ENCODE measurements at places on chromosomes 16 and 17.

GRCh38 chr17:2346475-2346874 is 9.2 kb downstream of the SGSM2 start:
- no peak for DNase-seq

- no peak for DNase-seq
These were observed 10.4 kb downstream of the TP53I13 start for GRCh38 chr17:29578626-29579485.

- DNase-seq, result peak; percentile 60
These were observed 1.7 kb upstream of the MAZ start for GRCh38 chr16:29804455-29805231.

DNA sequence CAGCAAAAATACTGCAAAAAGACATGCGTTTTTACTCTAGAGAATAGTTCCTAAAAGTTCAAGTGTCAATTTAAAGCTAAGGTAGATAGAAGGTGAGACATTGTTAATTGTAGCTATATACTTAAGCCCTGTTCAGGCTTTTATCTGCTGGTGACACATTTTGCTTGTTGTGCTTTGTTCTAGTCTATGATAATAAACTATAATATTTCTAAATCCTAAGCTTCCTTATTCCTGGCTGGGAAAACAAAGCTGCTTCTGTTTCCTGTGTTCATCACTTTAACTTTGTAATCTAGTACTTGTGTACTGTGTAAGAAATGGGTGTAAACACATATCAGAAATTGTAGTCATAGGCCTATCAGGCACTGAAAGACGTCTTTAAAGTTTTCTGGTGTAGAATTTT is 77.3 kb downstream of the EFCAB13 start:
- no peak for DNase-seq

DNA sequence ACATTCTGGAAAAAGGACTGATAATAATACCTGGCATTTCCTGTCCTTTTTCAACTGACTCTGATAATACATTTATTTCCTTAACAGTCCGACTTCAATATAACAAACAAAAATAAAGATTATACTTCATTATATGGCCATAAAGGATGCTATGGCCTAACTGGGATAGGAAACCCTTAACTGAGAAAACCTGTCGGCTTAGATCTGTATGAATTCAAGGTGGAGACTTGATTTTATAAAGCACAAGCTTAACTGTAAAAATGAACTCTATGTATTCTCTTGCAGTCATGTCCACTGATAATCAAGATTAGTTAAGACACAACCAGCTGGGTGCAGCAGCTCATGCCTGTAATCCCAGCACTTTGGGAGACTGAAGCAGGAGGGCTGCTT is 102.2 kb downstream of the MYO1D start:
- no peak for DNase-seq

DNA sequence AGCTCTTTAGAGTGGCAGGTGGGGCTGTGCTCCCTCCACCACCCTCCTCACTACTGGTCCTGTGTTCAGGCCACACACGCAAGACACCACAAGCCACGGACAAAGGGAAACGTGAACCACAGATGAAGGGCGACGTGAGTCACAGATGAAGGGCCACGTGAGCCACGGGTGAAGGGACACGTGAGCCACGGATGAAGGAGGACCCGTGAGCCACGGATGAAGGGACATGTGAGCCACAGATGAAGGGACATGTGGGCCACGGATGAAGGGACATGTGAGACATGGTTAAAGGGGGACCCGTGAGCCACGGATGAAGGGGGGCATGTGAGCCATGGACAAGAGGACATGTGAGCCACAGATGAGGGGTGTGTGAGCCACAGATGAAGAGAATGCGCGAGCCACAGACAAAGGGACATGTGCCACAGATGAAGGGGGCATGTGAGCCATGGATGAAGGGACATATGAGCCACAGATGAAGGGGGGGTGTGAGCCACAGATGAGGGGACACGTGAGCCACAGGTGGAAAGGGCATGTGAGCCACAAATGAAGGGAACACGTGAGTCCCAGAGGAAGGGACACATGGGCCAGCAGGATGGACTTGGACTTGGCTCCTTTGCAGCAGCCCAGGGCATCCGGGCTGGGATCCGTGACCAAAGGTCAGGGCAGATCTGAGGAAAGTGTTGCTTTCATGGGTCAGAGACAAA is 15.6 kb downstream of the ZNF469 start:
- DNase-seq, result no peak

DNA sequence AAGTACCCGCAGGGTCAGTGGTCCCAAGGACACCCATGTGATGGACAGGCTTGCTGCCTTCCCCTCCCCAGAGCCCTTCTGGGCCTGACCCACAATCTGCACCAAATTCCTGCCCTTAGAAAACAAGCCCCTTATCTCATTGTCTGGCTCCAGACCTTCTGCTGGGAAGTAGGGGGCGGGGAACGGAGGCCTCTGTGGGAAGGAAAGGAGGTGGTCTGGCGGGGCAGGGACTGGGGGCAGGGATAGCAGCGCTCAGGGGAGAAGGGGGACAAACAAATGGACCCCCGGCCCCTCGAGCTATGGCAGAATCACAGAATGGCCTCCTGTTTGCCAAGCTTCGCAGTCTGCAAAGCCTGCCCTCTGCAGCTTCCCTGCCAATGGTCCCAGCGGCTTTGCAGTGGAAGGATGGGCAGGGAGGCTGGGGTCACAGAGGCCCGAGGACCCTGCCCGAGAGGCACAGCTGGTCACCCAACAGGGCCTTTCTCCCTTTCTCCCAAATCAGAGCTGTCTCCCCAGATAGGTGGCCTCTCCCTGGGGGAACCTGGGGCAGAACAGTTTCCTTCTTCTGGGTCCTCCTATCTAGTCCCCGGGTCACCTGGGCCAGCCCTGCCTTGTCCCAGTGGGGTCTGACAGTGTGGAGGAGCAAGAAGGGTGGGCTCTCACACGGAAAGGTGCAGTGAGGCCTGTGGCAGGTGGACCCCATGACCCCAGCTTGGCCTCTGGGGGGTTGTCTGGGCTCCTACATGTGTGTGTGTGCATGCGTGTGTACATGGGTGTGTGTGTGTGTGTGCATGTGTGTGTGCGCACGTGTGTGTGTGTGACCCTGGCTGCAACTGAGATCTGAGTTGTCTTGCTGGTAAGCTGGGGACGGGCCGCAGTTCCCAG is 25.5 kb downstream of the TMEM235 start:
- no peak for DNase-seq

DNA sequence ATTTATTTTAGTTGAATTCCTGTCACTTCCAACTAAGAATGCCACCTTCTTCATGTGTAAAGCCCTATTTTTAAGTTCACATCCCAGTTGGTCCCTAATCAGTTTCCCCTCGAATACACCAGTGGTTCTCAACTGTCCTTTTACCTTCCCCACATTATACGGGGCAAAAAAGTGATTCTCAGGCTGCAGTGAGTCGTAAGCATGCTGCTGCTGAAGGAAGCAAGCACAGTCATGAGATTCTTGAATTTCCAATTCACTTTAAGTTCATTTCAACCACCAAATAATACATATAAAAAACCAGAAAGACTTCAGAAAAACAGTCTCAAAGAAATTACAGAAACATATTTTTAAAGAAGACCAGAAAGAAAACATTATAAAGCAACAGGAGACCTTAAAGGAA is 47.9 kb downstream of the UBE2G1 start:
- no peak for DNase-seq

DNA sequence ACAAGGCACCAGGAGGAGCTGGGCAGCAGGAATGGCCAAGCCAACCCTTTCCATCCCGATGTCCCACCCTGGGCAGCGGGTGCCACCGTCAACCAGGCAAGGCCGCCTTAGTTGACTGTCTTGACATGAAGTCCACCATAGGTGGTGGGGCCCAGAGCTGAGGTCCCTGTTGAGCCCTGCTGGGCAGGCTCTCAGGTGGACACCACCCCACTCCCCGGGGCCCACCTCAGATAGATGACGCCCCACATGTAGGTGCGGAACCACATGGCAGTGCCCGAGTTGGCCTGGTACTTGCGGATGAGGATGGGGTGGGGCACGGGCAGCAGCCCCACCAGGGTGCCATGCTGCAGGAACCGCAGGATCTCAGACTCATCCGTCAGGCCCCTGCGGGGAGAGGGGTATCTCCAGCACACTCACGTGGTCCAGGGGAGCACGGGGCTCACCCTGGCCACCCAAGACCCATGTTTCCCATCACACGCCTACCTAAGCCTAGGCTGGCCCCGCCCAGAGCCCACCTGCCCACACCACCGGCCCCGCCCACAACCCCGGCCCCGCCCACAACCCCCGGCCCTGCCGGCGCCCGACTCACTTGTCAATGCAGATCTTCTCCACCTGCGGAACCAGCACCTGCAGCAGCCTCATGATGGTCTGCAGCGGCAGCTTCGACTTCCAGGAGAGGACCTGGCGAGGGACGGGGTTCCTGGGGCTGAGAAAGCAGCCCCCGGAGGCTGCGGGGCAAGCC is 16.2 kb downstream of the OTOP3 start:
- peak; percentile 78 for DNase-seq

Measured in aorta (tissue), 5 donors.